A549 (cell line): ENCODE measurements at places on chromosomes 12 and 14.

DNA sequence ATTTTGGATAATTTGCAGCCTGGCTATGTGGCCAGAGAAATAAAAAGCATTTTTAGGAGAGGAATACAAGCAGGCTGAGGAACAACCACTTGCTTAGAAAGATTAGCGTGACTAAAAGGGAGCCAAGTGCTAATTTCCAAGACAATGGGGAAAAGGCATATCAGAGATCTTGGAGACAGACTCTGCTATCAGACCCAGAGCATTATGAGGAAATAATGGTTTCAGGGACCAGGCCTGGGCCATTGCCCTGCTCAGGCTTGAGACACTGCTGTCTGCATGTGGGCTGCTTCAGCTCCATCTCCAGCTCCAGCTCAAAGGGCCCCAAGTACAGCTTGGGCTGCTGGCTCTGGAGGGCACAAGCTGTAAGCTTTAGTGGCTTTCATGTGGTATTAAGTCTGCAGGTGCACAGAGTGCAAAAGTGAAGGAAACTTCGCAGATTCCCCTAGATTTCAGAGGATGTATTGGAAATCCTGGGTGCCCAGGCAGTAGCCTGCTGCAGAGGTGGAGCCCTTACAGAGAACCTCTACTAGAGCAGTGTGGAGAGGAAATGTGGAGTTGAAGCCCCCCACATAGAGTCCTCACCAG lies 449.2 kb downstream of the ZFP36L1 start:
- DNase-seq: no peak

- no peak for DNase-seq
Measured at GRCh38 chr12:104928036-104928745, 29.9 kb downstream of the SLC41A2 start.

DNA sequence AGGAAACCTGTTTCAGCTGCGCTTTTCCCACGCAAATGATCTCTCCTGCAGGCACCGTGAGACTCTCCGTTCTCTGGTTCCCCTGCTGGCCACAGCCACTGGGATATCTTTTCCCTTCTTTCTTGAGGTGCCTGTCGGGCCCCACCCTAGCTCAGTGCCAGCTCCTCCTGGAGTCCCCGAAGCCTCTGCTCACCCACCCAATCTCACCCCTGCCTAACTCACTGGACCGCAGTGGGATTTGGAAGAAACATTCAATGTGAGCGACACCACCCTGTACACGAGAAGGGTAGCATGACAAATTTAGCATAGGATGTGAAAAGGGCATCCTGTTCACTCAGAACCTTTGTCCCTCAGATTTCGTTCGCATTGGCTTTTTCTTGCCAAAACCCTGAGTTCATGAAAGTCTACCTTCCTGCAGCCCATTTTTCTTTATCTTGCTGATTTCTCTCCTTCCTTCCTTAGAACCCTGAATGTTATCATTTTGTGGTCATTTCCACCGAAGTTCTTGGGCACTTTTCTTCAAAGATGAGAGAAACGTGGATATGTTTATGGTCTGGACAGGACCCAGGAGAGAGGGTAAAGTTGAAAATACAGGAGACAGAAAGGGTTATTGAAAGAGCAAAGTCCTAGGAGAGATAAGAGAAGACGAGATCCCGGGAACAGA lies 63.6 kb upstream of the ELK3 start:
- no peak for DNase-seq

- DNase-seq: no peak
Measured at GRCh38 chr12:98973395-98973794, 328.3 kb downstream of the APAF1 start.

GRCh38 chr14:73264885-73265720 lies 27.8 kb downstream of the PAPLN start:
- no peak for DNase-seq

GRCh38 chr14:76718306-76719040 lies 42.8 kb upstream of the VASH1 start:
- no peak for DNase-seq

DNA sequence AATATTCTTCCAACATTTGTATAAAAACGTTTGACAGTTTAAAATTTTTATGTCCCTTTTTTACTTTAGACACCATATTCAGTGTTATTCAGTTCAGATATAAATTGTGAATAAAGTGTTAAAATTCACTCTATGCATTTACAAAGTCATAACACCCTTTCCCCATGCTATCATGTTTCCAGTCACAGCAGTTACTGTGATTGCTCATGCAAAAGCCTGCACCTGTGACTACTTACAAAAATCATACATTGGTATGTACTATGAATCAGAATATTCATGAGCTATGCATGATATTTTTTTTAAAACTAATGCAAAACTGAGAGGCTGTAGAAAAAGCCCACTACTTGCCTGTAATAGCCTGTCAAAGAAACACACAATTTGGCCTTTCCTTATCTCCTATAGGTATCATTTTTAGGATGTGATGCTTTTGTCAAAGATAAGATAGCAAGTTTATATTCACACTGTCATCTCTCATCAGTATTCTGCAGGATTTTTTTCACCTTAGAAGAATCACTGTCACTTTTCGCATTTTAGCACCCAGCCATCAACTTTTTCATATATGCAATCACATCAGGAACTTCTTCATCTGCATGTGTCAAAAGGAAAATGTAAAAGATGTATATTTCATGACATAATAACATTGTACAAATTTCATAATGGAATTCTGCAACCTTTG lies 443.2 kb downstream of the C12orf50 start:
- no peak for DNase-seq

GRCh38 chr14:88163731-88164255 lies 158.9 kb downstream of the GPR65 start:
- DNase-seq: no peak

DNA sequence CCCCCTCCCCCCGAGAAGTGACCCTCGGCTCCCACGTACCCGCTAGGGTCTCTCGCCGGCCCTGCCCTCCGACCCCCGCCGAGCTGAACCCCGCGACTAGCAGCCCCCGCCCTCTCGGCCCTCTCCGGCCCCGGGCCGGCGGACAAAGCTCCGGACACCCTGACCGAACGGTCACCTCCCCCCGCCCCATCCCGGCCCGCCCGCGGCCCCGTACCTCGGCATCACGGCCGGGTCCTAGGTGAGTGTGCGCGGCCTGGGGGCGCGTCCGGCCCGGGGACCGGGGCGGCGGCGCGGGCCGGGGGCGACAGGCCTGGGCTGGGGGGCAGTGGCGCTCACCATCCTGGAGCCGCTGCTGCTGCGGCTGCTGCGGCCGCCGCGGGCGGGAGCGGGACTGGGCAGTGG lies at the start of gene FIGNL2:
Gene FIGNL2, minus strand, starts transcription at position 393 of the 402 bp plus-strand sequence. CDS start 26,305 bp downstream, outside the sequence.
- DNase-seq: no peak

DNA sequence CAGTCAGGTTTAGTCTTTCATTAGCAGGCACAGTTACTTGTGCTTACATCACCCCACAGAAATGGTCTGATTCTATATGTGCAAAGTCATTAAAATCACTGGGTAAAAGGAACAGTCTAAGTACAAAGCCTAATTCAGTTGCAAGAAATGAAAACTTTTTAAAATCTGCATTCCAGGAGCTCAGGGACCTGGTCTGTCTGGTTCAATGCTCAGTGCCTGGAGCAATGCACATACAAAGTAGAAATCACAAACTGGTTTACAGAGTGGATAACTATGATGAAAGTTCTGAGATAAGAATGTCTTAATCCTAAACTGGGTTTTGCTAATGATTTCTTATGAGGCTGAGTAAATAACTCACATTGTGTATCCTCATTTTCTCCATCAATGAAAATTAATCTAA lies 28.7 kb downstream of the LMNTD1 start:
- no peak for DNase-seq

- DNase-seq: no peak
Measured at GRCh38 chr12:105030820-105031807, 45.0 kb downstream of the NOPCHAP1 start.

GRCh38 chr12:52655251-52655650 lies 3.2 kb upstream of the KRT2 start:
- DNase-seq: no peak

- no peak for DNase-seq
Measured at GRCh38 chr12:52606581-52607218, 5.4 kb upstream of the KRT72 start.

DNA sequence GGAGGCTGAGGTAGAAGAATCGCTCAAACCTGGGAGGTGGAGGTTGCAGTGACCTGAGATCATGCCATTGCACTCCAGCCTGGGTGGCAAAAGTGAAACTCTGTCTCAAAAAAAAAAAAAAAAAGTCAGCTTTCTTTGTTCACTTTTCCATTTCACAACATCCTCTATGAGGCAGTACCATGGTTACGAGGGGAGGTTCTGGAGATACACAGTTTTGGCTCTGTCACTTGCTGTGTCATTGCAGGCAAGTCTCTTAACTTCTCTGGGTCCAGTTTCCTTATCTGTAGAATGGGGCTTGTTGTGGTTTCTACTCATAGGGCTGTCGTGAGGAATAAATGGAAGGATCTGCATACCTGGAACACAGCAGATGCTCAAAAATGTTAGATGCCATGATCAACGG lies 75.6 kb upstream of the SLC24A4 start:
- no peak for DNase-seq

GRCh38 chr12:68844318-68844745 lies 36.4 kb downstream of the MDM2 start:
- no peak for DNase-seq

- peak; percentile 36 for DNase-seq
Measured at GRCh38 chr14:52380294-52380693, 66.2 kb downstream of the PTGER2 start.

GRCh38 chr12:77097846-77098245 lies 32.5 kb upstream of the E2F7 start:
- no peak for DNase-seq

DNA sequence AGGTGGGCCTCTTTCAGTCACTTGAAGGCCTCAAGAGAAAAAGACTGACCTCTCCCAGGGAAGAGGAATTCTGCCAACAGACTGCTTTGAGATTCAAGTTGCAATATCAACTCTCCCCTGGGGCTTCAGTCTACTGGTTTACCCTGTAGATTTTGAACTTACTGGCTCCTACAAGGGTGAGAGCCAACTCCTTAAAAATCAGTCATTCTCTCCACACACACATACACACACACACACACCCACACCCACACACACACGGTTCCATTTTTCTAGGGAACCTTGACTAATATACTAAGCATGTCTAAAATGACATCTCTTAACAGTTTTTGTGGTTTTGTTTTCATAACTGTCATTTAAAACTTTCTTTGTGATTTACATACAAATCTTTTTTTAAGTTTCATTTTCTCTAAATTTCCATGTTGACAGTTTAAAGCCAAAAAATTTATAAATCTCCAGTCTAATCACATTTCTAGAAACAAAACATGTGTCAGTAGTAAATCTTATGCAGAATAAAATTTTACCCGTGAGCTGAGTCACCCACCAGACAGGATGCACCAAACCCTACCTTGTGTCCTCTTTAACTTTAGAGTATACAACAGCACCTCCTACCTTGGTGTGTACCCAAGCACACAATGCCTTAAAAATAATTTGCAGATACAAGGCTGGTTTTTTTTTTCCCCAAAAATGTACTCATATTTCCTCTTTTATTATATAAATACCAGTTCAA lies 394.6 kb downstream of the AEBP2 start:
- DNase-seq: no peak

DNA sequence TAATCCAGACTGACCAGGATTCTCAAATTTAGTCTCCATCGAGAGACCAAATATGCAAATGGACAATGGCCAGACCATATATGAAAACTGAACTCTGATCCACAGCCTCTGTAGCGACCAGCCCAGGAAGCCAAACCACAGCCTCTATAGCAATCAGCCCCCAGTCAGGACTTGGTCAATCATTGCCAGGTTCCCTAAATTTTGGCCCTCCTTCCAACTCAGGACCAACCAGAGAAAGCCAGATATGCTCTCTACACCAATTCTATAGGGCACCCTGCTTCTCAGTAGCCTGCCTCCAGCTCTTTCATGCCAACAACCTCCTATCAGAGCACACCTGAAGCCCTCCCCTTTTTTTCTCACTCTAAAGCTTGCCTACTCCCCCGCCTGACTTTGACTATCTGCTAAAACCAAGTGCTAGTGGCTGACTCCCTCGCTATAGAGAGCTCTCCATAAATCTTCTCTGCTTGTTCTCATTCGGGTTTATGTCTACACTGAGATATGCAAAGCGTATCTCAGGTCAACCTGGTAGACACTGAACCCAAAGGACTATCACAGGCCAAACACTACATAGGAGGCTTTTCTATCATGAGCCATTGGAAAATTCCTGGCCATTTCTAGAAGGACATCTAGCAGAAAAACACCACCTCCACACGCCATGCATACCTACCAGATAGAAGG lies 110.5 kb upstream of the FUT8 start:
- no peak for DNase-seq

GRCh38 chr12:64521833-64522232 lies 69.9 kb downstream of the TBK1 start:
- DNase-seq: no peak

- DNase-seq: no peak
Measured at GRCh38 chr14:89349171-89350008, 67.6 kb downstream of the FOXN3 start.

DNA sequence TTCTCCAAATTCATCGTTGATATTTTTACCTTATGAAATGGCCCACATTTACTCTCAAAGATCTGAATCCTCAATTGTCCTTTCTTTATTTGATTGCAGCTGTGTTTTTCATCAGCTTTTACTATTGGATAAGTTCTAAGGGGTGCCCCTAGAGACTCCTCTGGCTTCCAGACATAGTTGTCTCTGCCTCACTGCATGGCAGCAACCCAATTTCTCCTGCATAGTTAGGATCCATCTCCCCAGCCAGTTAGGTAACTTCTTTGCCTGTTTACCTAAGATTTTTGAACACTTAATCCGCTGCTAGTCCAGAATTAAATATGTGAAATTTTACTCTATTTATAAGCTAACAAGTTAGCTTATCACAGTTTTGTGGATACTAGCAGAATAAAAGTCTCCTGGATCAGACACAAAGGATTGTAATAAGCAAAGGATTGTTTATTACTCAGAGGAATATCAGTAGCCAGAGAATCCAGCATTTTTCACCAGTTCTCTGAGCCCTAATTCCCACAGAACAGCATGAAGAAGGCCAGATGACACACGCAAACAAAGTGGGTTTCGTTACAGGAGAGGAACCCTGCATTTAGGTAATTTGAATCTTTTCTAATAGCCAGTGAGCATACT lies 101.1 kb downstream of the BBS10 start:
- DNase-seq: no peak

GRCh38 chr12:82757059-82757458 lies 70.4 kb downstream of the TMTC2 start:
- DNase-seq: no peak

GRCh38 chr12:6934110-6934509 lies 6.4 kb downstream of the ATN1 start:
- DNase-seq: no peak

DNA sequence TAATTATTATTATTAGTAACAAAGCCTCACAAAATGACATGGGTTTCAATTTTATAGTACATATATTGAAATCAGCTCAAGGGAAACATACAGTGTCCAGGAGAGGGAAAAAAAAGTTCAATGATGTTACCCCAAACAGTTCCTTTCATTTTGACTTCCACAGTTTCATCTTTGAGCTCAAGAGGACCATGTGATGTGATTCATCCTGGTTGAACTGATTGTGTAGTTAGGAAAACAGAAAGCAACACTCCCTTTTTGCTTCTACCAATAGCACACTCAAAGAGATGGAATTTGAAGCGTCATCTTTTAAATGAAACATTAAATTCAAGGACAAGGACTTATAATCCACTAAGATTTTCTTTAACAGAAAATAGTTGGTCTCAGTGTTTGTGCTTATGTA lies 461.0 kb downstream of the FOXG1 start:
- DNase-seq: no peak
